ENCODE measurements at places on chromosomes 16 and 17. TPM values are rescaled to one million over a fixed set of nuclear protein-coding genes. Genes with fewer than 3 reads are reported as not detected.

DNA sequence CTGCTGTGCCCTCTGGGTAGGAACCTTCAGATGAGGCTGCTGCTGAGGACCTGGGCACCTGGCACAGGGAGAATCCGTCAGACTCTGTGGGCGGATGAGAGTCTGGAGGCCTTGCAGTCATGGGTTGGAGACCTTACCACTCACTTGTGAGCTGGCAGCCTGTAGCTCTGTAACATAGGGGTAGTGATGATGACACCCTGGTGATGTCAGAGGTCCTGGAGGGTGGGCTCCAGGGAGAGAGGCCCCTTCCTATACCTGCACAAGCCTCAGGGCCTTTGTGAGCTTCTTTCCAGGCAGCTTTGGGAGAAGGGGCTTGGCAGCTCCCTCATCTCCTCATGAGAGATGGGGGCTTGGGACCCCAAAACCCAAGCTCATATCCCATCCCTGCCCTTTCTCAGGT lies 1.6 kb downstream of the MIEF2 start:
- no peak for DNase-seq

GRCh38 chr17:39563476-39563875 lies 44.2 kb downstream of the NEUROD2 start:
- DNase-seq = no peak

The SULT1A4 gene
- polyA plus RNA-seq = 2.4 TPM

DNA sequence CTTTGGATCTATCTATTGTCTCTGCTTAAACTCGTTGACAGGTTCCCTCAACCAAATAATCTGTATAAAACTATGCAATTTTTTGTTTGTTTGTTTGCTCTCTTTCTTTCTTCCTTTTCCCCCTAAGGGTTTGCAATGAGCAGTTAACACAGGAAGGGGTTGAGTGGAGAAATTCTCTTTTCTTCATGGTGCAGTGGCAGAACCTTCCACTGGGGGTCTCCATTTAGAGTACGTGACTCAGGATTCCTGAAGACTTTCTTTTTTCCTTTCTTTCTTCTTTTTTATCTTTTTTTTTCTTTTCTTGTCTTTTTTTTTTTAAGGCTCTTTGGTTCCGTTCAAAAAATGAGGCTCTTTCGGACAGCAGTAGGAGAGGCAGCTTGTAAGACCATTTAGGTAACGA lies 19.5 kb upstream of the RBFOX1 start:
- no peak for DNase-seq

DNA sequence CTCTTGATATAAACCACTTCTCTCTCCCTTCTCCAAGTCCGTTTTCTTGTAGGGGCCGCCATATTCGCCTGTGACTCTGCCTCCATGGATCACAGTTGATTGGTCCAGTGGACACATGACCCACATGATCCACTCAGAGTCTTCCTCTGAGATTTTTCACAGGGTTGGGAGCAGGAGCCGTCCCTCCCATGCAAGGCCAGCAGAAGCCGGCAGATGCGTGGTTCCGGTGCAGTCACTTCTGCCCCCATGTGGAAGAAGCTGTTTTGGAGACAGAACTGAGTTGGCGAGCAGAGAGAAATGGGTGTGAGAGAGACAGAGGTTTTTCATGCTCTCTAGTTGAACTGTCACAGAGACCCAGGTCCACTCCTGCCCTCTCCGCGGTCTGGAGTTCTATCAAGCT lies 83.3 kb downstream of the C16orf95 start:
- DNase-seq = peak; percentile 53

DNA sequence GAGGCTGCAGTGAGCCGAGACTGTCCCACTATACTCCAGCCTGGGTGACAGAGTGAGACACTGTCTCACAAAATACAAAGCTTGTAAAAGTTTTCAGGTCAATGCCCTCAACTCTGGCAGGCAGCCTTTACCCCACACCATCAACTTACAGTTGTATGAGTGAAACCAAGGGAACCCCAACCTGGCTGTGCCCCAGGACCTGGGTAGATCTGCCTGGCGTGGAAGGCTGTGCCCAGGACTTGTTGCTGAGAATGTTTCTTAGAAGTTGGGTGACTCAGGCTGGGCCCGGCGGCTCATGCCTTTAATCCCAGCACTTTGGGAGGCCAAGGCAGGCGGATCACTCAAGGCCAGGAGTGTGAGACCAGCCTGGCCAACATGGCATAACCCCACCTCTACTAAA lies 7.8 kb downstream of the CES3 start:
- no peak for DNase-seq

GRCh38 chr17:77749989-77750388 lies 208.5 kb upstream of the TNRC6C start:
- DNase-seq = no peak

DNA sequence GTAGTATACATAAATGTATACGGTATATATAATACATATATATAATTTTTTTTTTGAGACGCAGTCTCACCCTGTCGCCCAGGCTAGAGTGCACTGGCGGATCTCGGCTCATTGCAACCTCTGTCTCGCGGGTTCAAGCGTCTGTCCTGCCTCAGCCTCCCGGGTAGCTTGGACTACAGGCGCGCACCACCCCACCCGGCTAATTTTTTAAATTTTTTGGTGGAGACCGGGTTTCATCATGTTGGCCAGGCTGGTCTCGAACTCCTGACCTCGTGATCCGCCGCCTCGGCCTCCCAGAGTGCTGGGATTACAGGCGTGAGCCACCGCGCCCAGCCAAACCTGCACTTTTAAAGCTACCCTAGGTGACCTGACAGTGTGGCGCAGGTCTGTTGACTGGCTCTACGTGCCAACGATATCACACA lies 745 bp downstream of the PAM16 start:
- DNase-seq = no peak

GRCh38 chr16:75345711-75346110 lies 87.6 kb downstream of the CFDP1 start:
- peak; percentile 18 for DNase-seq

DNA sequence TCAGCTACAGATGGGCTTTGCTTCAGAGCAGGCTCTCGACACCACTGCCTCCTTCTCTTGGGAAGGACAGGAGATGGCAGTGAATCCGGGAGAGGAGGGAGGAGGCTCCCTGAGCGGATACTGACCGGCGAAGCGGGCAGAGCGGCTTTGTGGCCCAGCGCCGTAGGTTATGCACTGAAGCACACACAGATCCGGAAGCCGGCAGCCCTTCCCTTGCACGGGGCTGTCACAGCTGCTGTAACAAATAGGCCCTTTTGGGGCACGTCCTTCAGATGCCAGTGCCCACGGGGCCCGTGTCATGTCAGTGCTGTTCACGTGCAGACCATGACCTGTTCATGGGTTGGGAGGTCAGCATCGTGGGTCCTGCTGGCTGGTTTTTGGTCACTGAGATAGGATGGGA lies 144.7 kb upstream of the CHMP6 start:
- DNase-seq = no peak

DNA sequence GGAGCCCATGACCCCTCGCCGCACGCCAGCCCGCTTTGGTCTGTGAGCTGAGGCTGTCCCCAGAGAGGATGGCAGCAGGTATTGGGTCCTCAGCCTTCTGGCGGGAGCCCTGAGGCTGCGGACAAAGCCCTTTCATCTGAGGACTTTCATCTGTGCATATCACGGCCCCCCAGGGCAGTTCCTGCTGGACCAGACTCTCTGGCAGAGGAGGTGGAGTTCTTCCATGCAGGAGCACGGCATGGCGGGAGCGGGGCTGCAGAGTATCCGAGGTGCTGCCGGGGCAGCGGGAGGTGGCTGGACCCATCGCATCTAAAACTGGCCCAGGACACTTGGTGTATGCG lies 18.8 kb downstream of the DHX38 start:
- no peak for DNase-seq

The WNT3 gene
- polyA plus RNA-seq = 1.0 TPM
